ENCODE measurements at places on chromosomes 12 and 14.

- DNase-seq, result no peak
Measured at GRCh38 chr14:20719777-20720176, 25.9 kb upstream of the EDDM3A start.

GRCh38 chr12:41606468-41607445 lies 418.6 kb downstream of the PDZRN4 start:
- DNase-seq, result no peak

- DNase-seq, result no peak
Measured at GRCh38 chr14:26265170-26265685, 332.6 kb downstream of the NOVA1 start.

DNA sequence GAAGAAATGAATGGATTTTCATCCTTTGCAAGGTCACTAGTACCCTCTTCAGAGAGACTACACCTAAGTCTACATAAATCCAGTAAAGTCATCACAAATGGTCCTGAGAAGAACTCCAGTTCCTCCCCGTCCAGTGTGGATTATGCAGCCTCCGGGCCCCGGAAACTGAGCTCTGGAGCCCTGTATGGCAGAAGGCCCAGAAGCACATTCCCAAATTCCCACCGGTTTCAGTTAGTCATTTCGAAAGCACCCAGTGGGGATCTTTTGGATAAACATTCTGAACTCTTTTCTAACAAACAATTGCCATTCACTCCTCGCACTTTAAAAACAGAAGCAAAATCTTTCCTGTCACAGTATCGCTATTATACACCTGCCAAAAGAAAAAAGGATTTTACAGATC lies 40.8 kb downstream of the SPATA7 start:
- no peak for DNase-seq

GRCh38 chr12:95446506-95446900 lies 27.4 kb upstream of the METAP2 start:
- peak; percentile 26 for DNase-seq

GRCh38 chr12:21800011-21800410 lies 25.5 kb upstream of the KCNJ8 start:
- no peak for DNase-seq

DNA sequence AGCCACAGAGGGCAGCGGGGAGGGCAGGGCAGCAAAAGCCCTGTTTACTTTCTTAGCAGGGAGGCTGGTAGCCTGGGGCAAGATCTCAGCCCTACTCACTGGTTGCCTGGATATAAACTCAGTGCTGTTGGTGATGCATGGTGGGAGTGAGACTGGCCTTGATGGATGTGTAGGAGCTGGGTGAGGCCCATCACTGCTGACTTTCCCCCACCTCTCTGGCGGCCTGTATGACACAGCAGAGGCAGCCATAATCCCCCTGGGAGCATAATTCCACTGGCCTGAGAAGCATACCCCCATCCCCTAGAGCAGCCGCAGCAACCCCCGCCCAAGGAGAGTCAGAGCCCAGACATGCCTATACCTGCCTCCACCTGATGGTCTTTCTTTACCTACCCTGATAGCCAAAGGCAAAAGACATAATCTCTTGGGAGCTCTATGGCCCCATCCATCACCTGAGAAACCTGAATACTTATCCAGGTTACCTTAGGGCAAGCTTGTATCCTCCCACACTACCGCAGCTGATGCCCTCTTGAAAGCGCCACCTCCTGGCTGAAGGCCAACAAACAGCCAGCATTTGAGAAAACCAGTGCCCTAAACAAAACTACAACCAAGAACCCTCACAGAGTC lies 59.3 kb downstream of the DNAI7 start:
- no peak for DNase-seq

- no peak for DNase-seq
Measured at GRCh38 chr14:23217032-23218020, 20.4 kb upstream of the RNF212B start.

DNA sequence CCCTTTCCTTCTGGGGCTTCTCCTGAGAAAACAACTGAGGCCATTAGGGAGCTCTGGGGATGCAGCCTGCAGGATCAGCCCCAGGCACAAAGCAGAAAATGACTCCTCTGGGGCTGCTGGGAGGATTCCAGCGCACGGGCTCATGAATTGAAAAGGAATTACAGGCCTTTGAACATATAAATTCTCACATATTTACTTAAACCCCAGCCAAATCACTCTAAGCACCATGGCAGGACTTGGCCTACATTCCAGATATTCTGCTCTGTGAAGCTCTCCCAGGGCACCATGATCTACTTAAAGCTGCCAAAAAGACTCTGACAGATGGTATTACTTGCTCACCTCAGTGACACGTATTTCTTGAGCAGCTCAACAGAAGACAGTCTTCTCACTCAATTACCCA lies 87.2 kb downstream of the ZFC3H1 start:
- DNase-seq, result no peak

DNA sequence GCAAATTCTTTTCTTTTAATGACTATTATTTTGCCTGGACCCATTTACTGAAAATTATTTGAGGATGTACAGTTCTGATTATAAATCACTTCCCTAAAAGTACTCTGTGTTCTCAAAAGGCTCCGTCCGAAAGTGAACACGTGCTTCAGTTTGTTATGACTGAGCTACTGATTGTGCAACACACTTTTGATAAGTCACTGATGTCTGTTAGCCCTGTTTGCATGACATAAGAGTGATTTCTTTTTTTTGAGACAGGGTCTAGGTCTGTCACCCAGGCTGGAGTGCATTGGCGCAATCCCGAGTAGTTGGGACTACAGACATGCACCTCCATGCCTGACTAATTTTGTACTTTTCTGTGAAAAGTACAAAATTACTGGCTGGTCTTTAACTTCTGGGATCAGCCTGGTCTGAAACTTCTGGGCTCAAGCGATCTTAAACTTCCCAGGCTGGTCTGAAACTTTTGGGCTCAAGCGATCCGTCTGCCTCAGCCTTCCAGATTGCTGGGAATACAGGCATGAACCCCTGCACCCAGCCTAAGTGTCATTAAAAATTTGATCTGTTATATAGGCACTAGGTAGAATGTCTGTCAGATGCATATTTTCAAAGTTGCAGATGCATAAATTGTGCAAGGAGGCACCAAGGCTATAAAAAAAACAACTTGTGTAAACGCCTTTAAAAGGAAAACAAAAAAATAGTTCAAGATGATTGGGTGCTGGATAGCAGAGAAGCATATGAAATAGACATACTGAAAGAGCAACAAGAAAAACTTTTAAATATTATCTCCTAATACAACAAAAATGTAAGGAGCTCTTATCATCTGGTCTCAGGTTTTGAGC lies 111.5 kb downstream of the SRGAP1 start:
- no peak for DNase-seq

DNA sequence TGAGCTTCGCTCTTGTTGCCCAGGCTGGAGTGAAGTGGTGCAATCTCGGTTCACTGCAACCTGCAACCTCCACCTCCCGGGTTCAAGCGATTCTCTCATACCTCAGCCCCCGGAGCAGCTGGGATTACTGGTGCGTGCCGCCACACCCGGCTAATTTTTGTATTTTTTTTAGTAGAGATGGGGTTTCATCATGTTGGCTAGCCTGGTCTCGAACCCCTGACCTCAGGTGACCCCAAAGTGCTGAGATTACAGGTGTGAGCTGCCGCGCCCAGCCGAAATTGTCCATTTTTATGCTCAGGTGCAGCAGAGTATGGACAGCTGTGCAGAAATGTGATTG lies 19.2 kb upstream of the CYP46A1 start:
- no peak for DNase-seq

DNA sequence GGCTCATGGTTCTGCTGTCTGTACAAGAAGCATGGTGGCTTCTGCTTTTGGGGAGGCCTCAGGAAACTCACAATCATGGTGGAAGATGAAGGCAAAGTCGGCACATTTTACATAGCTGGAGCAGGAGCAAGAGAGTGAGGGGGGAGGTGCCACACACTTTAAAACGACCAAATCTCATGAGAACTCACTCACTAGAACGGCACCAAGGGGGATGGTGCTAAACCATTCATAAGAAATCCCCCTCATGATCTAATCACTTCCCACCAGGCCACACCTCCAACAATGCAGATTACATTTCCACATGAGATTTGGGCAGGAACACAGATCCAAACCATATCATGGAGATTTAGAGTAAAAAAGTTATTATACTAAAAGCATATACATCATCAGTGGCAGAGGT lies 13.6 kb upstream of the LEMD3 start:
- no peak for DNase-seq

GRCh38 chr12:40734276-40734675 lies 42.0 kb downstream of the CNTN1 start:
- no peak for DNase-seq

DNA sequence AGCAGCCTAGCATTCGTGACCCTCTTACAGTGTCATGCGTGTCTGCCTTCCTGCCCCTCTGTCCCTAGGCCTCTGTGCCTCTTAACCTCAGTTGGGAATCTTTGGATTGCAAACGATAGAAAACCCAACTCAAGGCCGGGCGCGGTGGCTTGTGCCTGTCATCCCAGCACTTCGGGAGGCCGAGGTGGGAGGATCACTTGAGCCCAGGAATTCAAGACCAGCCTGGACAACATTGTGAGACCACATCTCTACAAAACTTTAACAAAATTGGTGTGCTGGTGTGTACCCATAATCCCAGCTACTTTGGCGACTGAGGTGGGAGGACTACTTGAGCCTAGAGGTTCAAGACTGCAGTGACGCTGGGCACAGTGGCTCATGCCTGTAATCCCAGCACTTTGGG lies 36.7 kb downstream of the TMEM120B start:
- no peak for DNase-seq

DNA sequence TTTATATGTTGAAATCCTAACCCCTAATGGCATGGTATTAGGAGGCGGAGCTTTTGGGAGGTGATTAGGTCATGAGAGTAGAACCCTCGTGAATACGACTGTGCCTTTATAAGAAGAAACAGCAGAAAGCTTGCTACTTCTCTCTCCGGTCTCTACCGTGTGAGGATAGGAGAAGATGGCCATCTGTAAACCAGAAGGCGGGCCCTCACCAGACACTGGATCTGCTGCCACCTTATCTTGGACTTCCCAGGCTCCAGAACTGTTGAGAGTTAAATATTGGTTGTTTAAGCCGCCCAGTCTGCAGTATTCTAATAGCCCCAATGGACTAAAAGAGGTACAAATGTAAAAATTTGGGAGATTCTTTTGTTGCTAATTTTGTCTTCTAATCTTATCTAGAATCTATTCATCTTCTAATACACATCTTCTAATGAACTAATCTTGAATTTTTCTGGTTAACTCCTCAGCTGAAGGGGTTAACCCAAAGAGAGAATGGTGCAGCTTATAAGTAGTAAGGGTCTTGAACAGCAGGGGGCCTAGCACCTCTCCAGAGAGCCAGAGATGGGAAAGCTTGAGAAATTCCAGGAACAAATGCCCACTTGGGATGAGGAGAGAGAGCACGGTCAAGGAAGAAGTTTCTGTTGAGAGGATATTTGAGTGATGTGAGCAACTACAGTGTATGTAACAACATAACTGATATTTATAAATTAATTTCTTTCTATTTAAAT lies 264.0 kb upstream of the GRIP1 start:
- DNase-seq, result no peak

GRCh38 chr14:47057364-47057763 lies 405.8 kb upstream of the RPL10L start:
- DNase-seq, result no peak

DNA sequence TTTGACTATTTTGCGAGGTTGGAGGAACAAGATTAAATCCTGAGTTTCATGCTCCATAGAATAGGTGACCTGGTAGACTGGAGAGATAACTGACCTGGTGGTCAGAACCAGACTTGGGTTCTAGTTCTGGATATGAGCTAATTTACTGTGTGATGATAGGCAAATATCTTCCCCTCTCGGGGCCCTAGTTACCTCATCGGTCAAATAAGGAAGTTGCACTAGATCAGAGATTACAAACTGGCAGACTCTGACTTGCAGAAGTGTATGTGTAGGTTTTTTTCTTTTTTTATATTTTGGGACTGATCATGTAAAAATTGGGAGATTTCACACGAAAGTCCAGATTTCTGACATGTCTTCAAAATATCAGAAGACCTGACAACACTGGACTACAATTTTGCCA lies 37.0 kb downstream of the RPH3A start:
- no peak for DNase-seq

GRCh38 chr14:28157289-28157869 lies 609.2 kb upstream of the FOXG1 start:
- no peak for DNase-seq

GRCh38 chr12:62098132-62098531 lies 162.1 kb upstream of the USP15 start:
- no peak for DNase-seq

DNA sequence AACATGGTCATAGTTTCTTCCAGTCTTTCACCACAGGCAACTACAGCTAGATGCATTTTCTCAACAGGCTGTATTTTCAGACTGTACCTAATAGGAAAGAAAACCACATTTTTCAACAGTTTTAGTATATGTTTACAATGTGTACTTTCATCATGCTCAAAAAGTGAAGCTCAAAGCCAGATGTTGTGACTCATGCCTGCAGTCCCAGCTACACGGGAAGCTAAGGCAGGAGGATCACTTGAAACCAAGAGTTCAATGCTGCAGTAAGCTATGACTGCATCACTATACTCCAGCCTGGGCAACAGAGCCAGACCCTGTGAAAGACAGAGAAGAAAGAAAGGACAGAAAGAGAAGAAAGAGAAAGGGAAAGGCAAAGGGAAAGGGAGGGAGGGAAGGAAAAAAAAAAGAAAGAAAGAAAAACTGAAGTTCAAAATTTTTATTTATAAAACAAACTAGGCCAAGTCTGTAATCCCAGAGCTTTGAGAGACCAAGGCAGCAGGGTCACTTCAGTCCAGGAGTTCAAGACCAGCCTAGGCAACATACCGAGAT lies 25.5 kb downstream of the GXYLT1 start:
- DNase-seq, result no peak

GRCh38 chr12:857611-858010 lies 91.9 kb downstream of the RAD52 start:
- DNase-seq, result peak; percentile 5

DNA sequence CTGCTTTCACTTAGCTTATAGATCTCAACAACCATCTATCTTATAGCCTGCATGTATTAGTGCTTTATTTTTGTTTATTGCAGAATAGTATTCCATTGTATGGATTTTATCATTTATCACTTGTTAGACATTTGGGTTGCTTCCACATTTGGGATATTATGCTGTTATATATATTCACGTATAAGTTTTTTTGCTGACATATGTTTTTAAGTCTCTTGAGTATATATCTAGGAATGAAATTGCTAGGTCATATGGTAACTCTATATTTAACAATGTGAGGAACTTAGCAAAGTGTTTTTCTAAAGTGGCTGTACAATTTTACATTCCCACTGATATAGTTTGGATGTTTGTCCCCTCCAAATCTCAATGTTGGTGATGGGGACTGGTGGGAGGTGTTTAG lies 208.1 kb downstream of the CPNE8 start:
- DNase-seq, result no peak

DNA sequence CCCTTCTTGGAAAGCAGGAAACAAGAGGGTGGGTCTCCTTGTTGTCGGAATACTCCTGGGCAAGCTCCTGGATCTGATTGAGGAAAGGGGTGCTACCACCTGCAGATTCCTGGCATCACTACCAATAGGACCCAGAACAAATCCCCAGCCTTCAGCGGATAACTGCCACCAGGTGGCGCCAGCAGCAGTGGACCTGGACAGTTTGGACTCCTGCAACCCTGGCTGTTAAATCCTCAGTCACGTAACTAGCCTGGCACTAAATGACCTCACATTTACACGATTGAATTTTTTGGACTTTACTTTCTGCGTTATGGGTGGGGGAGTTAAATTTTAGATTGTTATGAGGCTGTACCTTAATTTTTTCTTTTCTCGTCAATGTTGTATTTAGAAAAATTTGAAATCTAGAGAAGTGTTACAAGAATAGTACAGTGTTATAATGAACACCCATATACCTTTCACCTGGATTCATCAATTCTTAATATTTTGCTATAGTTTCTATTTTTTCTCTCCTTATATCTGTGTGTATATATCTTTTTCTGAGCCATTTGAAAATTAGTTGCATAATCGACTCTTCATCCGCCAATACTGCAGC lies 95.6 kb downstream of the GAS2L3 start:
- peak; percentile 18 for DNase-seq

All from muscle of back (tissue), 13 donors.